Urinary bladder (tissue), 4 donors: ENCODE measurements at places on chromosomes 6 and 20. TPM values are rescaled to one million over a fixed set of nuclear protein-coding genes. Genes with fewer than 3 reads are reported as not detected.

DNA sequence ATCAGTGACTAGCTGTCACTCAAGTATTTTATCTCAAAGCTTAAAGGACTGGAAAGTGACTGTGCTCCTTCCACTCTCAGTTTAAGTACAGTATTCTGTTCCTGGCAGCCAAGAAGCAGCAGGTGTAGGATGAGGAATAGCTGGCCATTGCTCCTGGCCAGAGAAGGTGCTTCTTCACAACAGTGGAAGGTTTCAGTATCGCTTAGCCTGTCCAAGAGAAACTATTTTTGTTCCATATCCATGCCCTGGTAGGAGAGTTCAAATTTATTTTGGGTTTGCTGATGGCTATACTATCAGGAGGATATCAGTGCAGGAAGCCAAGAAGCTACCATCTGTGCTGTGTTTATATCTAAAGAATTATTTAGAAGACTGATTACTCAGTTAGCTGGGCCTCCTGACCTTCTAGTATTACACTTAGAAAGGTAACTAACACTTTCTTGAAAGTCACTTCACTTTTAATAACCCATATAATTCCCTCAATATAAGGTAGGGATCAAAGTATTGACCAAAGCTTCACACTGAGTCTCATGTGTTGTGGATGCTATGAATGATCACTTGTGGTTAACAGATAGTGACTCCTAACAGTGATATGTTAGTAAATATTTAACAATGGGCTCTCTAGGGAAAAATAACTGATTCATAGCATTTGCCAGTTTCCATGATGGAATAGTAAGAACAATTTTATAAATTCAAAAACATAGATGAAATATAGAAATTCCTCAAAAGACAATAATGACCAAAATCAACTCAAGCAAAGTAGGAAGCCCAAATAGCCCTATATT lies 99.9 kb downstream of the AIG1 start:
- DNase-seq, result no peak

- no peak for DNase-seq
Observed at GRCh38 chr20:59082077-59082740, 39.6 kb upstream of the PRELID3B start.

DNA sequence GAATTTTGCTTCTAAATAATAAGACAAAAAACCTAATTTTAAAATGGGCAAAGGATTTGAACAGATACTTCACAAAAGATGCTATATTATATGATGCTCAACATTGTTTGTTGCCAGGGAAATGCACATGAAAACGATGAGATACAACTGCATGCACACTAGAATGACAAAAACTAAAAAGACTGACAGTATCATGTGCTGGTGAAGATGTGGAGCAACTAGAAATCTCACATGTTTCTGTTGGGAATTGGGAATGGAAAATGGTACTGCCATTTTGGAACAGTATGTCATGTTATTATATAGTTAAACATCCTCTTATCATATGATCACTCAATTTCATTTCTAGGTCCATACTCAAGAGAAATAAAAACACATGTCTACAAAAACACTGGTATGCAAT lies 13.4 kb upstream of the SNX9 start:
- DNase-seq, result no peak

EPHA7 gene
- total RNA-seq, result 75.9 TPM

HELZ2 gene
- total RNA-seq, result 19.9 TPM
